Fibroblast of skin of right quadriceps (primary cell): ENCODE measurements at places on chromosomes 1 and 21.
A peak's percentile ranks its signal among the peaks of the same experiment; 100 is the strongest.

- DNase-seq, result peak; percentile 80
These were observed 74.4 kb downstream of the PTGS2 start for GRCh38 chr1:186605762-186606350.

- peak; percentile 50 for DNase-seq
These were observed 805.9 kb upstream of the ADAMTS5 start for GRCh38 chr21:27772816-27773215.

GRCh38 chr1:229596925-229597699 is 28.8 kb downstream of the TAF5L start:
- peak; percentile 56 for DNase-seq

DNA sequence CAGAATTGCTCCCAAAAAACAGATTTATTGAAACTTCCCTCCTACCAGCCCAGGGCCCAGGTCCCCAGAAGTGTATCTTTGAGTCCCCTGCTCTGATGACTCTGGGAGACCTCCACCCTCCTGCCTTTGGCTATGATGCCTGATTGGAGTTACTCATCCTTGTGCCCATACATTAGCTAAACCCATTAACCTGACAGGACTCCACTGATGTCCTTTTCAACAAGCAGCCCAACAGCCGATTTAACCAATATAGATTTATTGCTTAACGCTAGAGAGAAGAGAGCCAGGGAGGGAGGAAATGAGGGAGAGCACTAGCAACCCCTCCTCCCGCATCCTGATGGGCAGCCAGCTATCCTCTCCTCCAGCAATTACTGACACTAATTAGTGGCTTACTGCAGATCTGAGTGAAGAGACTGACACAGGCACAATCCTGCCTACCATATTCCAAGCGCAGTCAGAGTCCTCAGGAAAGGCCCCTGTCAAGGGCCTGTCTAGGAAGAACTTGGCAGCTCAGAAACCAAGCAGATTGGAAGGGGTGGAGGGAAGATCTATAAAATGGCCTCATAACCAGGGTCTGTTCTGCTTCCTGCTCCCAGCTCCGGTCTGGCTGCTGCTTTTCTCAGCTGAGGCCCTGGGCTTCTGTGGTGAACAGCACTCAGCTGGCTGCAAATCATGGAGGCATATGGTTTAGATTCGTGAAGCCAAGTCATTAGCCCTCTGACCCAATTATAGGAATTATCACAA is 484.5 kb upstream of the DAB1 start:
- DNase-seq, result peak; percentile 13

DNA sequence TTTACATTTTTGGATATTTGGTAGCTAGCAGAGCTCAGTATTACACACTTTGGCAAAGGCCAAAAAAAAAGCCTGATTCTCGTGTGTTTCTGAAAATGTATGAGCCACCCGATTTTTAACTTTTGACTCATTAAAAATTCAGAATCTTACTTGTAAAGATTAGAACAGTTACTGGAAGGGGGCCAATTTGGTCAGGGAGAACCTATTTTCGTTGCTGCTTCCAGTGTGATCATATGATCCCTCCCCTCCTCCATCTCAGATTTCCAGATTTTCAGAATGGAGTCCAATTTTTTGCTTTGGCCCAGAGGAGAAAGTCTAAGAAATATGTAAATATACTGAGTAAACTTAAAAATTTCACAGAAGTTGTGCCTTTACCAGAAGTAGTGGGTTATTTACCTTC is 3.2 kb upstream of the OR2AK2 start:
- no peak for DNase-seq

DNA sequence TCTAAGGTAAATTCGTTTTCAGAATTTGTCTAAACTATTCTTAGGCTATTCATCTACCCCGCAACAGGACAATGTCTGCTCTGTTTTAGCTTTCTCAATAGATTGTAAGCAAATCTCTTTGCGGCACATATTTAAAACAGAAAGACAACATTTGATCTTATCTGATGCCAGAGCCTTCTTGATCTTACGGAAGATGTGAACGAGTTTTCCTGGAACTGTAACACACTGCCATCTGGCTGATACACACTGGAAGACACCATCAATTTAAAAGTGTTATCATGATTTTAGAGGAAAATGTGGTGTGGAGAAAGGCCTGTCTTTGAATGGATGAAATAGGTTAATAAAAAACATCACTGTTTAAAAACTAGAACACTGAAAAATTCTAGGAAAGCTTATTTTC is 36.1 kb downstream of the COA6 start:
- no peak for DNase-seq

DNA sequence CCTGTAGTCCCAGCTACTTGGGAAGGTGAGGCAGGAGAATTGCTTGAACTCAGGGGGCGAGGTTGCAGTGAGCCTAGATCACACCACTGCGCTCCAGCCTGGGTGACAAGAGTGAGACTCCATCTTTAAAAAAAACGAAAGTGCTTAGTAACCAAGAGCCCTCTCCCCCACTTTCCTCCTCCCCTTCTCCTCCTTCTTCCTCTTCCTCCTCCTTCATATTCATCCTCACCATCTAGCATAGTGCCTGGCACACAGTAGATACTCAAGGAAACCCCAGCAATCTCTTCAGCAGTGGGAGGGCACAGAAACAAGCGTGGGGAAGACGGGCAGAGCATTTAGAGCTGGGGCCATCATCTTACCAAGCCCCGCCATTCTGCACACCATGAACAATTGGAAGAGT is 119.4 kb upstream of the SLC45A1 start:
- no peak for DNase-seq

DNA sequence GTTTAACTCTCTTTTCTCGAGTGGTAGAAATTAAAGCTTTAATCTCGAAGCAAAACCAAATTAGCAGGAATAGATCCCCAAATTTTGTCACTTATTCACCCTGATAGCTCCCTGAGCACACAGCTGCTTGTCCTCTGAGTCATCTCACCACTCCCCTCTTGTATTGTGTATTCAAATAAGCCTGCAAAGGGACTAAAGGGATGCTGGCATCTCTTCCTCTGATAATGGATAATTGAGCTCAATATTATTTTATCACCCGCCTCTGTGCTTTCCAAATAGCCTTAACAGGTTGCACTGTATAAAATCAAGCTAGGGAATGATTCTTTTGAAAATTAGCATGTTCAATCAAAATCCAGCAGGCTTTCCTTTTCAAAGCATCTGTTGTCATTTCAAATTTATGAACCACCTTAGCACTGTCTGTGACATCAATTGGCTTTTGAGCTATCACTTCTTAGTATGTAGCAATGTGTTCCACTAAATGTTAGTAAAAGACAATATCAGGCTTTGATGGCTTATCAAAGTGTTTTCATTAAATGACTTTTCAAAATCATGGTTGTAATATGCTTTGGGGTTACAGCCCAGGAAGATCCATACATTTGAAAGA is 561.6 kb downstream of the PLA2G4A start:
- DNase-seq, result no peak

DNA sequence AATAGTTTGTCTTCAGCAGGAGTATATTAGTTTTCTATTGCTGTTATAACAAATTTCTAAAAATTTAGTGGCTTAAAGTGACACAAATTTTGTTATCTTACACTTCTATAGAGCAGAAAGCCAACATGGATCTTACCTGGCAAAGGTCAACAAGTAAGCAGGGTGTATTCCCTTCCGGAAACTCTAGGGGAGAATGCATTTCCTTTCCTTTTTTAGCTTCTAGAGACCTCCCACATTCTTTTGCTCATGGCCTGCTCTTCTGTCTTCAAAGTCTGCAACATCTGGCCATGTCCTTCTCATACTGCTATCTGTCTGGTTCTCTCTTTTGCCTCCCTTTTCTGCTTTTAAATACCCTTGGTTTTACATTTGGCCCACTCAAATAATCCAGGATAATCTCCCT is 242.6 kb downstream of the ZNF648 start:
- no peak for DNase-seq

DNA sequence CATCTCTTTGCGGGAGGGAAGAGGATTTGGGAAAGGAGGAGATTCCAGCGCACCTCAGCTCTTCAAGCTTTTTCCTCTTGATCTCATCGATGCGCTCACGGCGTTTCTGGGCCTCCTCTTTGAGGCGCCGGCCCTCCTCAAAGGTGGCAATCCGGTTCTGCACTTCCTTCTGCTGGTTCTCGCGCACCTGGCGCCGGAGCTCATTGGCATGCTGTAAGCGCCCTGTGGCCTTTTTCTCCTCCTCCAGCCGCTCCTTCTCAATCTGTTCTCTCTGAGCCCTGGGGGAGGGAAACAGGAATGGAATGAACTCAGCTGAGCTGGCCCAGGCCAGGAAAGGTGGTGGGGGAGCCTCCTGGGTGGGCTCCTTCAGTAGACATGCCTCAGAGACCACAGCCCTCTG is 10.4 kb upstream of the VSIG8 start:
- no peak for DNase-seq

GRCh38 chr1:147641695-147642592 is 28.4 kb downstream of the ACP6 start:
- peak; percentile 51 for DNase-seq

DNA sequence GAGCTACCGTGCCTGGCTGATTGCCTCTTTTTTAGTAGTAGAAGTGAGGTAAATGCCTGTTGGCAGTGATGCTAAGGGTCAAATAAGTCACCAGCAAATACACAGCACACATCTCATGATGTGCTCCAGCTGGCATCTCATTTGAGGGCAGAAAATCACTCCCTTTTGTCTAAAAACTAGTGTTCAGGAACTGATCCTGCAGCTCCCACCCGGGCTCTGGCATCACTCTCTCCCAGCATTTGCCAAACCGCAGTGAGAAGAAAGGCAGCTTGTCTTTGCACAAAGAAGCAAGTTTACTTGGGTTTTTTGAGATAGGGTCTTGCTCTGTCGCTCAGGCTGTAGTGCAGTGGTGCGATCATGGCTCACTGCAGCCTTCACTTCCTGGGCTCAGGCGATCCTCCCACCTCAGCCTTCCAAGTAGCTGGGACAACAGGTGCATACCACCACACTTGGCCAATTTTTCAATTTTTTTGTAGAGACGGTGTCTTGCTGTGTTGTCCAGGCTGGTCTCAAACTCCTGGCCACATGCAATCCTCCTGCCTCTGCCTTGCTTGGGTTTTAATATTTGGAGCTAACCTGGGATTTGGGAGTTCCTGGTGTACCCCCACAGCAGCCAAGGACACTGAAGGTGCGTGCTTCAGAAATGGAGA is 4.1 kb downstream of the RBP7 start:
- DNase-seq, result no peak

DNA sequence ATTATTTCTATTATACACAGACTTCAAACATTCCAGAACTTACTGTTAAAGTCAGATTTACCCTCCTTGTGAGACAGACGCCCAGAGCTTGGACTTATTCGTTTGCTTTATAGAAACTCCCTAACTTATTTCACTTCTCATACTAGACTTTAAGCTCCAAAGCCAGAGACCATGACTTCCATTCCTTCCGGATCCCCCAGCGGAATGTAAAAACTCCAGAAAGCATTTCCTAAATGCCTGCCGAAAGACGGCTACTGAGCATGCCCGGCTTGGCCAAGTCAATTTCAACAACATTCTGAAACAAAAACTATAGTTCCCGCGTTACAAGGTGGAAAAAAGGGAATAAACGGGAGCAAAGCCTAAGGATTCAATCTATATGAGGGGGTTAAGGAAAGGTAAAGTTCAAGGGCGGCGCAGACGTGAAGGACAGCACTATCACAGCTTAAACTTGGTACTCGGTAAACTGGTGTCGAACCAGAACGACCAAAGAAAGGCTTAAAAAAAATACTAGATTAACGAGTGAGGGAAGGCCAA is 1.1 kb downstream of the USP48 start:
- peak; percentile 56 for DNase-seq

GRCh38 chr1:179930867-179931266 is 23.7 kb upstream of the CEP350 start:
- no peak for DNase-seq

DNA sequence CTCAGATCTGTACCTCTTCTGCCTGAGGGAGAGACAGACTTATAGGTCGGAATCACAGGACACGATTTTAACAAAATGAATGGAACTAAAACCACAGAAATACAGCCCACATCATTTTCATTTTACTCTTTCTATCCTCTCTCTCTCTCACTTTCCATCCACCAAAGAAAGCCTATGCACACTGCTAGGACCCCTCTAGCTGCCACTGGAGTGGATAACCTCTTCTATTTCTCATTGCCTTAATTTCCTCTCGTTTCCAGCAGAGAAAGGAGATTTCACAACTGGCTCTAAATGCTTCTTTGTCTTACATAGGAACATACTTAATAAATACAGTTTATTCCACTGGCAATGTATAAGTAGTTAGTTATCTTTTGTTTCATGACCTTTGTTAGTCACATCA is 867.8 kb upstream of the ADGRL4 start:
- DNase-seq, result no peak

DNA sequence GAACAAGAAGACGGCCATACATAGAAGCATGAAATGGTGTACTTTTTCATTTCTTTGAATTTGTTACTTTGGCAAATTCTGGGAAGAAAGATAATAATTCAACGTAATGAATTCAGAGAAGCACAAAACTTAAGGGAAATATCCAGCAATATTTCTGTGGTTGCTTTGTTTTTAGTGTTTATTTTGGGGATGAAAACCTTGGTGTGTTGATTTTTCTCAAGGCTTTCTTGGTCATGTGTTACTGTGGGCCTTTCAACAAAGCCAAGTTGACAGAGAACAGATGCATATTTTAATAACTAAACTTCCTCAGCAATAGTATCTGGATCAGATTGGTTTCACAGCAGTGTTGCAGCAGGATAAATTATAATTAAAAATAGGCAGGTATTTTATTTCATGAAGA is 273.5 kb downstream of the GPR52 start:
- DNase-seq, result no peak

- no peak for DNase-seq
These were observed 41.6 kb upstream of the SLC6A9 start for GRCh38 chr1:44072821-44073220.

GRCh38 chr1:243706563-243706962 is 143.5 kb downstream of the AKT3 start:
- no peak for DNase-seq
